Activated naive CD4-positive, alpha-beta T cell treated with Interleukin-2 at 50 U/mL for 16 hours (primary cell): ENCODE measurements at places on chromosomes 6 and 20.
A peak's percentile ranks its signal among the peaks of the same experiment; 100 is the strongest.

DNA sequence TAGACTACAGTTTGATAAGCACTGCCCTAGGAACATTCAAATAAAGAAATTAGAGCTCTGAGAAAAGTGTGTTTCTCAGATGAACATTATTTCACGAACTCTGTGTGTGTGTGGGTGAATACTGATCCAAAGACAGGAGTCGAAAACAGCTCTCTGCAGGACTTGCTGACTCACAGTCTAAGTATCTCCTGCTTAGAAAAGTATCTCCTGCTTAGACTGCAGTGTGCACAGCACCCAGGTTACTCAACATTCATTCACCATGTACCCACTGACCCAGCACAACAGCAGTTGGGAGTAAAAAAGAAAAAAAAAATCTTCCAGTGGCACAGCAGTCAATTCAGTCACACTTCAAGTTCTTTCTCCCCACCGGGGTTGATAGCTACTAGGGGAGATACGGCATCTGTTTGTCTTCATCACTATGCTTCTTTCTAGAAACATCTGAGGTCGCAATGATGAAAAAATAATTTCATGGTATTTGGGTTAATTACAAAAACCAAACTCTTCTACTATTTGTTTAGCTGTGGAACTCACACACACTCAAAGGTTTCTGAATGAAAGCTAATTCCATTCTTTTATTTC is 48.0 kb downstream of the GCLC start:
- DNase-seq, result no peak

GRCh38 chr6:138999949-139000725 is 12.1 kb upstream of the REPS1 start:
- DNase-seq, result no peak

GRCh38 chr20:52524861-52525260 is 333.3 kb upstream of the ZFP64 start:
- no peak for DNase-seq

DNA sequence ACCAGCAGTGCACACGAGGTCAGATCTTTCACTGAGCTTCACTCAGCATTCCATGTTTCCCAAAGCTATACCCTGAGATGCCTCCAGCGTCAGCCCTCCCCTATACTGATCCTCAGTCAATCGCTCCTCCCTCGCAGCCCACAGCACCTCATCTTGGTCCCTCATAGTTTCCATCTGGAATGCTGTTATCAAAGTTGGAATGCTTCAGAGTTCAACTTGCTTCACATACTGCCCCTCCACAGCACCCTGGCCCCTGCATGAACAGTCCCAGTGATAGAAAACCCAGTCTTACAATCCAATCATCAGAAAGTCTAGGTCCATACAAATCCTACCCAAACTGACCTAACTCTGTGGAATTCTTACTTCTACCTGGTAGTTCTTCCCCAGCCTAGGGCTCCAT is 20.0 kb downstream of the SPAG4 start:
- no peak for DNase-seq

- DNase-seq, result no peak
Measured at GRCh38 chr20:13101706-13102105, 92.9 kb downstream of the SPTLC3 start.

DNA sequence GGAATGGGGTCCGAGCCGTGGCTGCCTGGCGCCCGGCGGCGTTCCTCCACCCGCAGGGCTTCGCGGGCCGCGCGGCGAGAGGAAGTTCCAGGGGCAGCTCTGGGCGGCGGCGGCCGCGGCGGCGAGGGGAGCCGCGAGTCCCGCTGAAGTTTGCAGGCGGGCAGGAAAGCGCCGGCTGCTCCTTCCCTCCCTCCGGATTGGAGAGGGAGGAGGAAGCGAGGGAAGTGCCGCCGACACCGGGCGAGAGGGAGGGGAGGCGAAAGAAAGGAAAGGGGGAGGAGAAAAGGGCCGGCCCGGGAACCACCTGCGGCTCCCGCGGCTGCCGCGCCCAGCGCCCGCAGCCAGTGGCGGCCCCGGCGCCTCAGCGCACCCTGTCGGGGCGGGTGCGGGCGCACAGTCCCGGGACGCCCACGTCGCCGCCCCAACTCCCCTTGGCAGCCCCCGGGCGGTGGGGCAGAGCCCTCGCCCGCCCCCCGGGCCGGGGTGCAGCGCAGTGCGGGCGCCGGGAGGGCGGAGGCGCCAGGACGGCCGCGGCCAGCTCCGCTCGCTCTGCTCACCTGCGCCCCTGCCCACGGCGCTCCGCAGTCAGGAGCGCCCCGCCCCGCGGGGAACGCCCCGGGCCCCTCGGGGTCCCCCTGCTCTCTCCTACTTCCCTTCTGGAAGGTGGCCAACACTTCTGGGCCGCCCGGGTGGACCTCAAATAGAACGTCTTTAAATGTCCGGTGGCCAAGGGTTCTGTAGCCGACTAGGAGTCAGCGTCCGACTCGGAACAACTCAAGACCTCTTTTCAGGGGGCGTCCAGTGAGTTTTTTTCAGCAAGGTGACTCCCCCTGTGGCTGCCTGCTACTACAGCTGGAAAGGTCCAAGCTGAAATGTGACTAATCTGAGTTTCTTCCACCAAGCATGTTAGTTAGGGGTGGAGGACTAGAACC is 80.3 kb upstream of the CCDC28A start:
- DNase-seq, result peak; percentile 28
